Calu3 (cell line): ENCODE measurements at places on chromosomes 5 and 9. TPM values are rescaled to one million over a fixed set of nuclear protein-coding genes. Genes with fewer than 3 reads are reported as not detected.

DNA sequence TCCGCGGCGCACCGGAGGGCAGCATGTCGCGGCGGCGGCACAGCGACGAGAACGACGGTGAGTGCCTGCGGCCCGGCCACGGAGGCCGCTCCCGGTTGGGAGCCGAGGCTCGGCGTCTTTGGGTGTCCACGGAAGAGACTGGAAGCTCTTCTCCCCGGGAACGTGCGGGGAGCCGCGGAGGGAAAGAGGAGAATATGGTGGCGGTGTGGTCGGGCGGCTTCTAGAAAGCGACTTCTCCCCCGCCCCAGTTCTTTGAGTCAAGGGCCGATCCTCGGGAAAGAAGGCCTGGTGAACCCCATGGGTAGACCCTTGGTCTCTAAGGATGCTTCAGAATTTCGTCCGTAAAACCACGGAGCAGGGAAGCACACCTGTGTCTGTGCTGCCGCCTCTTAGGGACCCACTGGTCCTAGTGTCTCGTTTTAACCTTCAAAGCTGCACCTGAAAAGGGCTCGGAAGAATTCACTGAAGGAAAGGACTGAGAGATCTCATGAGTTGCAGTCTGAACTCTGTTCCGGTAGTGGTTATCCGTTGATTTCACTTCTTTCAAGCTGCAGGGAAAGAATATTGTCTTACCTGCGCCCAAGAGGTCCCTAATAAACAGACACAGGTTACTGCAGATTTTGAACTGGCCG, 354 bp downstream of the NCBP1 start:
- peaks cover 41% of the 10 kb centered on the region for H3K36me3 ChIP-seq
- H3K27ac ChIP-seq, result peak overlapping the region; percentile 100
- H3K27me3 ChIP-seq, result no peaks in the 10 kb centered on the region
- H3K4me1 ChIP-seq, result peaks cover 29% of the 10 kb centered on the region
- H3K4me3 ChIP-seq, result peak overlapping the region; percentile 99

DNA sequence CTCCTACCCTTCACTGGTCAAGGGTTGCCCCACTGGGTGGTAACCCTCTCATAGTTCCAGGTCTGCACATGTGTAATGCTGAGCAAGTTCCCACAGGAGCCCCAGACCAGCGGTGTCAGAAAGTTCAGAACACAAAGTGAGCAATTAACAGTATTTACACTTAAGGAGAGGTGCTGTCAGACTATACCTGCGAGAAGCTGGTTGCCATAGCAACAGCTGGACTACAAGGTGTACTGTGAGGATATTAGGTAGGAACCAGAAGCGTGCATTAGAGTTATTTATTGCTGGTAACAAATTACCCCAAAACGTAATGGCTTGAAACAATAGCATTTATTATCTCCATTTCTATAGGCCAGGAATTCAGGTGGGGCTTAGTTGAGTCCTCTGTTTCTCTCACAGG, 317.0 kb upstream of the RPS23 start:
- H3K4me1 ChIP-seq, result peaks cover 9% of the 10 kb centered on the region
- no peak overlapping the region for H3K27ac ChIP-seq
- H3K27me3 ChIP-seq, result no peaks in the 10 kb centered on the region
- DNase-seq, result no peak
- no peaks in the 10 kb centered on the region for H3K36me3 ChIP-seq

DNA sequence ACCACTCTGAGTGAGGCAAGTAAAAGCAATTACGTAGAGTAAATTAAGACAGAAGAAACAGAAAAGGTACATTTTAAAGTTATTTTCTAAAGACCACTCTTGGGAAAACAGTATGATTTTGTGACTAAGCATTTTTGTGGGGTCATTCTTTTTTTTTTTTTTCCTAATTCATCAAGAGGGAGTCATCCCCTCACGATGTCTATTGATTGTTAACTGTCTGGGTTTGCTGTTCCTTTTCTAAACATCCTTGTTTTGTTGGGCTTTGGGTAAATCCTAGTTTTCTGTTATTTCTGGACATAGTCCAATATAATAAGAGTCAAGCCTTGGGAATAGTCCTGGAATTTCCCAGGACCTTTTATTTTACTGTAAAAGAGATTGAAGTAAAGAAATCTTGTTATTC, 63.8 kb downstream of the ANKRD55 start:
- no peaks in the 10 kb centered on the region for H3K4me1 ChIP-seq
- DNase-seq, result no peak
- H3K27ac ChIP-seq, result no peak overlapping the region

- H3K27ac ChIP-seq, result peak overlapping the region; percentile 83
- no peaks in the 10 kb centered on the region for H3K27me3 ChIP-seq
- DNase-seq, result peak; percentile 85
- H3K36me3 ChIP-seq, result peaks cover 44% of the 10 kb centered on the region
These were observed 2.0 kb downstream of the MYO10 start for GRCh38 chr5:16934123-16934522.

DNA sequence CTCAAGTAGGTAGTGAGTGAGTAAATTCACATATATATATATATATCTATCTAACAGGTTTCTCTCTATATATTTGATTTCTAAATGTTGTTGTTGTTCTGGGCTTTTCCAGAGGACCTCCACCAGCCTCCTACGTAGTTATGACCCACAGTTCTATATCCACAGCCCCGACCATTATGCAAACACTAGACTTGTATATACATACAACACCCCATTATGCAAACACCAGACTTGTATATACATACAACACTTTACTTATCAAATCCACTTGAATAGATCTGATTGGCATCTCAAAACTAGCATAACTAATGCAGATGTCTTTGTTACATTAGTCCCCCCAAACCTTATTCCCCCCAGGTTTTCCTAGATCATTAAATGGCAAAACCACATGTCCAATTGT, 108.7 kb downstream of the JAKMIP2 start:
- no peak overlapping the region for H3K4me3 ChIP-seq
- DNase-seq, result no peak
- H3K4me1 ChIP-seq, result no peaks in the 10 kb centered on the region
- H3K27ac ChIP-seq, result no peak overlapping the region

DNA sequence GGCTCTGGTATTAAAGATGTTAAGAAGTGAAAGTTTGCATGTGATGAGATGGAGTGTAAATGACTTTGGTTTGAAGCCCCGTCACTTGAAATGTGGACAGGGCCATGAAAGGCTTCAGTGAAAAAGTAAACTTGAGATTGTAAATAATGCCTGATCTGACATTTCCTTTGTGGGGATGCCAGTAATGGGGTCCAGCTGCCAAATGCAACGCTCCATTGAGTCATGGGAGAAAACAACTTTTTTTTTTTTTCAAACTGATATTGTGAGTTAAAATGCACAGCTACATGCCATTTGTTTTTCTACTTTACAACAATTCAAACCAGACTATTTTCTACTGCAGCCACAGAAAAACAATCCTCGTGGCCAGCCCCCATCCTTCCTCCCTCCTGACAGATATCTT, 327.0 kb upstream of the TNC start:
- no peak for DNase-seq
- H3K27me3 ChIP-seq, result no peaks in the 10 kb centered on the region
- H3K36me3 ChIP-seq, result no peaks in the 10 kb centered on the region
- H3K4me3 ChIP-seq, result no peak overlapping the region
- H3K4me1 ChIP-seq, result no peaks in the 10 kb centered on the region
- H3K27ac ChIP-seq, result no peak overlapping the region

DNA sequence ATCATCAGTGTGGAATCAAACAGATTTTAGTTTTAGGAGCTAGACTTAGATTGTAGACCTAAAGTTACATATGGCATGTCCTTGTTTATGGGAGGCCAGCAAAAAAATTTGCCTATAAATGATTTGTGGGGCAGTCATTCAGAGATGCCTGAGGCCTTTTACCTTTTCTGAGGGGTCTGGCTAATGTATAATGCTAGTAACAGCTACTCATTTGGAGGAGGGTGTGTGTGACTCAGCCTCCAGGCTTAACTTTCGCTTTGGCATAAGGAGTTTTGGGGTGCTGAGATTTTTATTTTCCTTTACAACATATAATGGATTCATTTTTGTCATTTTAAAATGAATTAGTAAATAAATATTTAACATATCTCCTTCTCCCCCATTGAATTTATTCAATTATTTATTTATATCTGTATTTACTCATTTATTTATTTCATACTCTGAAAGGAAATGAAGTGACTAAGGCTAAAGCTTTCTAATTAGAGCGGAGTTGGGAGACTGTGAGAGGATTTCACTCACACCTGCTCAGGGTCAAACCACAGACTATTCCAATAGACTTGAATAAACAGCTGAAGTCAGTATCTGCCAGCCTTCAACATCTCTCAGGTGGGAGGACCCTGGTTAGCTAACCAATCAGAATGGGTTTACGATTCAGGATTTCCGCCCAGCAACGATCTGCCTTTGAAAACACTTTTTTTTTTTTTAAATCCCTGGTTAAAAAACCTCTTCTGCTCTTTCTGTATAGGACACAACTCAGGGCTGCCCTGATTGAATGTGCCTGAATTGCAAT, 487.5 kb upstream of the SGCD start:
- H3K4me3 ChIP-seq, result no peak overlapping the region
- H3K4me1 ChIP-seq, result no peaks in the 10 kb centered on the region
- no peak overlapping the region for H3K27ac ChIP-seq
- H3K27me3 ChIP-seq, result no peaks in the 10 kb centered on the region

GRCh38 chr5:99305045-99305580, 376.3 kb upstream of the CHD1 start:
- H3K36me3 ChIP-seq, result no peaks in the 10 kb centered on the region
- H3K4me1 ChIP-seq, result no peaks in the 10 kb centered on the region
- no peaks in the 10 kb centered on the region for H3K27me3 ChIP-seq

GRCh38 chr5:166427211-166427610, 1864.2 kb upstream of the WWC1 start:
- H3K4me3 ChIP-seq, result no peak overlapping the region
- H3K4me1 ChIP-seq, result no peaks in the 10 kb centered on the region
- DNase-seq, result no peak

DNA sequence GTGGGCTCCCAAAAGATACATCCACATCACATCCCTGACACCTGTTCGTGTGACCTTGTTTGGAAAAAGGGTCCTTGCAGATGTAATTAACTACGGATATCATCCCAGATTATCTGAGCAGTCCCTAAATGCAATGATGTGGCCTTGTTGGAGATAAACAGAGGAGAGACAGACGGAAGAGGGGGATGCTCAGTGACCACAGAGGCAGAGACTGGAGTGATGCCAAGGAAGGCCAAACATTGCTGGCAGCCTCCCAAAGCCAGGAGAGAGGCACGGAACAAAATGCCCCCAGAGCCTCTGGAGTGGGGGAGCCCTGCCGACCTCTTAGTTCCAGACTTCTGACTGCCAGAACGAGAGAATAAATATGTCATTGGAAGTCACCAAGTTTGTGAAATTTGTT, 15.0 kb upstream of the VAV2 start:
- no peaks in the 10 kb centered on the region for H3K36me3 ChIP-seq
- H3K27me3 ChIP-seq, result peaks cover 37% of the 10 kb centered on the region
- H3K4me3 ChIP-seq, result no peak overlapping the region
- no peak for DNase-seq
- no peaks in the 10 kb centered on the region for H3K4me1 ChIP-seq
- H3K27ac ChIP-seq, result no peak overlapping the region

- H3K27ac ChIP-seq, result no peak overlapping the region
- no peaks in the 10 kb centered on the region for H3K4me1 ChIP-seq
These were observed 129.5 kb upstream of the ITGA1 start for GRCh38 chr5:52658246-52658645.

DNA sequence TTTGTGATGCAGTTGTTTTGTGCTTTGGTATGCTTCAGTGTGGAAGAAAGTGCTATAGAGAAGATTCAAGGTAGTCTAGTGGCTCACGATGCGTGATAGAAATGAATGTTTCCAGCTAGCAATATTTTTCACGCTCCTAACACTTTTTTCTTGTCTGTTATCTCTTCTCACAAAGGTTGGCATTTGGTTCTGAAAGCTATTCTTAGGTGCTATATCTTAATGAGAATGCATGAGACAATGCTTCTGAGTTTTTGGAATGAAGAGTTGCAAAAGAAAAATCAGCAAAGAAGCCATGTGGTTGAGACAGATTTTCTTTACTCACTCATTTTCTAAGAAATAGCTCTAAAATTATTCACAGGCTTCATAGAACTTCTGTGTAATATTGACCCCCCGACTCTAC, 122.6 kb downstream of the PDE8B start:
- no peaks in the 10 kb centered on the region for H3K4me1 ChIP-seq
- no peak overlapping the region for H3K4me3 ChIP-seq
- H3K27me3 ChIP-seq, result peaks cover 30% of the 10 kb centered on the region

DNA sequence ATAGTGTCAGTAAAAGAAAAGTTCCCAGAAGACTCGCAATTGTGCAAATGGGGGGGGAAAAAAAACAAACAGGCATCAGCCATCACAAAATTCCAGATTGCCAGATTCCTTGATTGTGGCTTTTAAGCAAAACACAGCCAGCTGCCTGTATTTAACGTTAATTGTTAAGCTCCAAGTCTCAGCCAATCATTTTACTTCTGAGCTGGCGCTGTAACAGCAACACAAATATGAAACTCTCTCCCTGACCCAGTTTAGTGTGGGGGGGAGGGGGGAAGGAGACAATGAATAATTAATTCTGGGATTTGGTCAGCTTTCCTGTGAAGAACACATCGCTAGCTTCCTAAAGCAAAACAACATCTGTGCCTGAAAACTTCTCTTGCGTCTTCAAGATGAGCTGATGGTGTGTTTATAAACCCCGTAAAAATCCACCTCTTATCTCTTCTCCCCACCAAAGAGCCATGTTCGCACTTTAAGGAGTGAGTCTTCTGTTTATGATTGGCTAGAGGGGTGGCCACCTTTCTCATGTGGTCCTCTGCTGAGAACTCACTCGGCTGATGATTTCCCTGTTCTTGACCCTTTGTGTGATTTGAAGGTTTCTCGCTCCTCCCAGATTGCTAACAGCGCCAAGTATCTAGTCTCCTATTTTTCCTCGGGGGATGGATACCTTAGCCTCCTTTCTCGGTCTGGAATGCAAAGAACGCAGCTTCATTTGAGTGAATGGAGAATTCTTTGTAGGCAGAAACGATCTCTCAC, 160.2 kb upstream of the DAPK1 start:
- peak overlapping the region; percentile 68 for H3K4me3 ChIP-seq
- peaks cover 5% of the 10 kb centered on the region for H3K36me3 ChIP-seq
- H3K27me3 ChIP-seq, result no peaks in the 10 kb centered on the region
- peak overlapping the region; percentile 87 for H3K27ac ChIP-seq

DNA sequence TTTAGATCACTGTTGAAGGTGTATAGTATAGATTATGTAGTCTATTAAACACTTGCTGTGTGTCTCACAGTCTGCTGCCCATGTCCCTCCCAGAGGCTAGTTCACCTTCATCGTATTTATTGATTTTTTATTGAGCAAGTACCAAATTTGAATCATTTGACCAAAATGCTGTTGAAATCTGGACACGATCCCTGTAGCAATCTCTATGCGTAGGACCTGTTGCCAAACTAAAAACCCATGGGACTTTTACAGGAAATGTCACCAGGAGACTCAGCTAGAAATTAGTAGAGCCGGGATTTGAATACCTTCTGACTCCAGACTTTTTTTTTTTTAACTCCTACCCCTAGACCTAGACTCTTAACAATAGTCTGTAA, 17.5 kb downstream of the SLC31A1 start:
- no peak for DNase-seq
- H3K27ac ChIP-seq, result no peak overlapping the region
- no peaks in the 10 kb centered on the region for H3K4me1 ChIP-seq
- H3K36me3 ChIP-seq, result peaks cover 6% of the 10 kb centered on the region
- no peak overlapping the region for H3K4me3 ChIP-seq

NEK6 gene
- total RNA-seq, result 42.2 and 43.0 TPM in 2 replicates

BARX1 gene
- not detected in 2 replicates for total RNA-seq

PDLIM4 gene
- total RNA-seq, result 15.4 and 20.8 TPM in 2 replicates

CDC20B gene
- total RNA-seq, result not detected in 2 replicates

DNAJC18 gene
- 6.7 and 9.8 TPM in 2 replicates for total RNA-seq

ACOT12 gene
- total RNA-seq, result 0.87 TPM in 1 of 2 replicates, not detected in the other

TMC1 gene
- total RNA-seq, result not detected in 2 replicates

TYRP1 gene
- not detected in 2 replicates for total RNA-seq

CCDC180 gene
- 3.0 and 6.3 TPM in 2 replicates for total RNA-seq

PRSS3 gene
- 19.0 and 29.5 TPM in 2 replicates for total RNA-seq
